GM12865 (cell line): ENCODE measurements at places on chromosomes 12 and 14.
A peak's percentile ranks its signal among the peaks of the same experiment; 100 is the strongest.

DNA sequence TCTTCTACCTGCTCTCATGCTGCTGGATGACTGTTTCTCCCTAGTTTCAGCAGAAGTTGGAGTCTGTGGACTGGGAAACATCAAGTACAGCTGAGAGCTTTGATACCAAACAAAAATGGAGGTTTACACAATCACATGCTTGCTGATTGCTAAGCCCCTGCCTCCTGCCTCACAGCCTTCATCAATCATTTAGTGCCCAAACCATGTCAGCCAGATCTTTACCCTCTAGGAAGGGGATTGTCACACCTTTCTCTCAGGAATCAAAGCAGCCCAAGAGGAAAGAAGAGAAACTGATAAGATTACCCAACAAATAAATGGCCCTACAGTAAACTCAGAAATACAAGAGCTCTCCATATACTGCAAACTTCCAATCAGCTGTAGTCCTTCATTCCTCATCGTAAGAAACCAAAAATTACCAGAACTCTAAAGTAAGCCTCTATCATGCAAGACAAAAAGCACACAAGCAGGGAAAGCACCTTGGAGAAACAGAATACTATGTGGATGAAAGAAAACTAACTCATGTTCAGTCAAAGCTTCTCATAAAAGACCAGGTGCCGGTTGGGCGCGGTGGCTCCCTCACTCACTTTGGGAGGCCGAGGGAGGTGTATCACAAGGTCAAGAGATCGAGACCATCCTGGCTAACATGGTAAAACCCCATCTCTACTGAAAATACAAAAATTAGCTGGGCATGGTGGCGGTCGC lies 63.6 kb upstream of the RESF1 start:
- peak; percentile 69 for DNase-seq

DNA sequence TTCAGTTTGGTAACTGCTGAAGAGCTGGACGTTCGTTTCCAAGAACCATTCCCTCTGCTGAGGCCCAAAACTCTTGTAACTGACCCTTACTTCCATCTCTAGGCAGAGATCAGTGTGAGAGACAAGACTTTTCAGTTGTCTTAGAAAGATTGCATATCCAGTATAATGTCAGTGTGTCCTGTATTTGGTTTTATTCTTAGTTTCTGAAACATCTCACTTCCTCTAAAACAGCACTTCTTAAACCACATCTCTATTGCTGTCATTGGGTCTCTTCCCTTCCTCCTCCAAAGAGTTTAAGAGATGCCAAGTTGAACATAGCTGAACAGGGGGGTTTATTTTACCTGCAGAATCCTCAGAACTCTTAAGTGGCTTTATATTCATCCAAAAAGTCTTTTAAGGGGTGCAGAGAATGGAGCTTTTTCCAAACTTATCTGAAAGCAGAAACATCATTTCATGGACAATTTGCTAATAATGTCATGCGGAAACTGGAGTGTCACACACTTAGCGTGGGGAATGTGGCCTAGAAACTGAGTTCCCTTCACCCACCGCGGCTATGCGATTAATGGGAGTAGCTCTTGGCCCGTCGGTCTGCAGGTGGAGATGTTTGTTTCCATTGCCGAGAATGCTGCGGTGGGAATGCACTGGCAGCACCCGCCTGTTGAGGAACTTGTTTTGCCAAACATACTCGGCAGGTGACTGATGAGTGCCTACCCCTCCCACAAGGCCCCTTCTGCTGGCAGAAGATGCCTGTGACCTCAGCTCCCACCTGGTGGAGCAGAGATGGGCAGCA lies 148.2 kb downstream of the ADGRD1 start:
- peak; percentile 68 for DNase-seq

DNA sequence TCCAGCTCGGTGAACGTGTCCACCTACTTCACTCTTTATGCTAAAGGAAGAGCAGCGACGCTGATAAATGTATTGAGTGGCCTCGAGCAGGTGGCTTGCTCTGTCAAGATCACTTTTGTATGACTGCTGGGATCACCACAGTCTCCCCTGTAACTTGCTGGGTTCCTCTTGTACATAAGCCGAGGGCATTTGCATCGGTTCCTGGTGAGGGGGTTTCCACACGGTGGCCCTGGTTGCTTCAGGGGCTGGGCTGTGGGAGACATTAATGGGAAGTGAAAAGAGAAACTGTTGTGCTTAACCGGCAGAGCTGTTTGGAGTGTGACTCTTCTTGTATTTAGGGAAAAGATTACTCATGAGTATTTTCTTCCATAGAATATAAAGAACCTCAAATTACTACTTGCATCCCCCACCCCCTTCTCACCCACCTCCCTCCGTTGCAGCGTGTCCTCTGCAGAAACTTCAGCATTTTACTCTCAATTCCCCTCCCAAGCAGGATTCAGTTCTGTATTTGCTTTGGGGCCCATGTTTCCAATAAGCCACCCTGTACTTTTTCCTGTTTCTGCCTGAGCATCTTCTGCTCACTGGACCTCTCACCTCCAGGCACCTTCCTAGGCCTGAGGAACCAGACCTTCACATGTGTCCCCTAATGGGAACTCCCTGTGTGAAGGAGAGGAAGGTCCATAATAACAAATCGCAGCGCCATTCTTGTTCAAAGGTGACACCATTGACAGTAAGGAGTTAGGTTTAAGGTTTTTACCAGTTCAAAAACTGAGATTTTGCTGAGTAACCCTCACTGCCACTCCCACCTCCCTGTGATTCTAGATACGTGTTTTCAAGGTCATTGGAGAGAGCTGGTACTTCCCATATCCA lies 187.0 kb downstream of the ETV6 start:
- peak; percentile 98 for DNase-seq

GRCh38 chr12:104105461-104105860 lies 32.5 kb downstream of the NFYB start:
- DNase-seq, result no peak

DNA sequence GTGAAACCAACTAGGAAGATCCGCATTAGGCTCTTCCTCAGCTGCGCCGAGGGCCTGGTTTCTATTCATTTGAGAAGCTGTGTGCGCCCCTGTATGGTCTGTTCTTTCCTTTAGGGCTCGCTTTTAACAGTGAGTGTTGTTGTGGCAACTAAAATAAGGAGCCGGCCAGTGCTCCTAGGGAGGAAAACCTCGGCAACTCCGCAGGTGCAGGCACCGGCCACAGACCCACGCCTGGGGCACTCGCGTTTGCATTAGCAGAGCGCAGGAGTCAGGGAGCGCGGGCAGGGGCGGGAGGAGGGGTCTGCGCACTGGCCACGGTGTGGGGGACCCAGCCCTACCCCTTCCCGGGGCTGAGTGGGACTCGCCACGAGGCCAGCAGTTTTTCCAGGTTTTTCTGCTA lies 50.5 kb downstream of the STX2 start:
- no peak for DNase-seq

DNA sequence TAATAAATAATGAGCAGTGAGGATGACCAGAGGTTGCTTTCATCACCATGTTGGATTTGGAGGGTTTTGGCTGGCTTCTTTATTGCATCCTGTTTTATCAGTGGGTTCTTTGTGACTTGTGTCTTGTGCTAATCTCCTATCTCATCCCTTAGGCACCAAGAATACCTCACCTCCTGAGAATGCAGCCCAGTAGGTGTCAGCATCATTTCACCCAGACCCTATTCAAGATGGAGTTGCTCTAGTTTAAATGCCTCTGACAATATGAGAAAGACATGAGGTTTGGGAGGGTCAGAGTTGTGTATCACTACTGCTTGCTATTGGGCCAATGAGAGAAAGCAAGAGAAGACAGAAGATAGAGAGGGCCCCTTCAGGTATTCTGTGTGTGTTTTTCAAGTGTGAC lies 592.2 kb downstream of the ETNK1 start:
- DNase-seq, result no peak

GRCh38 chr14:23376482-23377197 lies at the start of gene CMTM5:
CMTM5 (plus strand) TSS chr14:23377046; CDS start chr14:23377252, 206 bp downstream.
- DNase-seq, result no peak
